SK-N-SH (cell line): ENCODE measurements at places on chromosomes 16 and 17.
A peak's percentile ranks its signal among the peaks of the same experiment; 100 is the strongest.

GRCh38 chr17:29157310-29157709, 22.9 kb downstream of the MYO18A start:
- no peak for DNase-seq

- DNase-seq: no peak
Measured at GRCh38 chr17:6067060-6067459, 3.1 kb upstream of the WSCD1 start.

GRCh38 chr16:66899310-66899944, 19.1 kb downstream of the PDP2 start:
- DNase-seq: peak; percentile 18

- no peak for DNase-seq
Measured at GRCh38 chr17:48439875-48440505, 10.0 kb upstream of the SKAP1 start.

GRCh38 chr17:32558997-32559650, 72.3 kb downstream of the CDK5R1 start:
- peak; percentile 32 for DNase-seq

GRCh38 chr17:6642592-6642991, 1.7 kb downstream of the TXNDC17 start:
- DNase-seq: no peak

DNA sequence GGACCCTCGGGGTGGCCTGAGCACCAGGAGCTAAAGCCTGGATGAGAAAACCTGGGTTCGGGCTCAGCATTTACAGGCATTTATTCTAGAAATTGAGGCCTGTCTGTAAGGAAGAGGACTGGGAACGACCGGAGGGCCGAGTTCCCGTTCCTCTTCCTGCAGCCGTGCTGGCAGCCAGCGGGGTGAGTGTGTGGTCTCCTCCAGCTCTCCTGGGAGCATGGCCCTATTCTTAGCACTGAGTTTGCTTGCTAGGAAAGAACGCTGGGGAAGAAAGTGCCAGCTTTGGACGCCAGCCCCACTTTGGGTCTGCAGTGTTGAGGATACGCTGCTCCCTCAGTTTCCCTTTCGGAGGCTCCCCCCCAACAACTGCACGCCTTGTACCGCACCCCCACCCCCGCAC, 49.6 kb downstream of the MGAT5B start:
- DNase-seq: no peak

DNA sequence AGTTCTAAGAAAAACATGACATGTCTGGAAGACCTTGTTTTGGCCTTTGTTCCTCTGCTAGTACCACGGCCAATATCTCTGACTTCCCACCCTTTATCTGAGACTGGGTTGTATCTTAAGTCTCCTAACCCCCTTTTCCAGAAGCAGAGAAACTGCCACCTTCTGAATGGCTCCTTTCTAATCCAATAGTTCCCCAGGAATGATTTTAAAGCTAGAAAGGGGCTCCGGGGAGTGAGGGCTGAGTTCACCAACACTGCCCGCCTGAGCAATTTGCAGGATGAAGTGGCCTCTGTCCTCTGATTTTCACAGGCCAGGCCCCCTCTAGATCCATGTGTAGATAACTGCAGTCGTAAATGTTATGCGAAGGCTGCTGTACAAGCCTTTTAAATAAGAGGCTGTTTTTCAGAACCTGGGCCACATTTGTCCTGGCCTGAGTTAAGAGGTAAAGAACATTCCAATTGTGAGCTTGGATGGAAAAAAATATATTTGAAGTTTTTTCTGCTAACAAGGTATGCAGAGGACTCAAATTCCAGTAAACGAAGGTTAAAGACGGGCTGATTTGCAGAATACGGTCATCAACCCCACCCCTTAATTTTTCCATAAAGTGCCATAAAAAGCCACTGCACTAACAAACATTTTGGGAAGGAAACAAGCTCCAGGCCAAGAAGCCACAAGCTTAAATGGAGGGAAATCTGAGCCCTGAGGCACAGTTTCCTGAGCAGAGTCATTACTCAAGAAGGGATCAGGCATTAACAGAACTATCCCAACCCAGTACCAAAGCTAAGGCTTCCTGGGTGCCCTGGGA, 117.0 kb upstream of the MAF start:
- DNase-seq: peak; percentile 62

DNA sequence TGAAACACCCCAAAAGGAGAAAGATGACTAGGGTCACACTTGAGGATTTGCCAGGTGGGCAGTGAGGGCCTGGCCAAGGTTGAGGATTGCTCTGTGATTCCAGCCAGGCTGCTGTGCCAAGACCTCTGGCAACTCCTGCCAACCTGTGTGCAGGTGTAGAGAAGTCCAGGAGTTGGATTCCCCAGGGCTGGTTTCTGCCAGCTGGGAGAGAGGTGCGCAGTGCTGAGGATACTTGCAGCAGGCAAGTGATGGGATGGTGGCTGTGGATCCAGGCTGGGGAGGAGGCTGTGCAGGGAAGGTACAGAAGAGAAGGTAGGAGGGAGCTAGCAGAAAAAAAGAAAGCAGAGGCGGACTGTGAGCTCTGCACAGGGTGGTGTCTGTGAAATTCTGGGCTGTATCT, 6.6 kb downstream of the RIPOR1 start:
- DNase-seq: no peak

DNA sequence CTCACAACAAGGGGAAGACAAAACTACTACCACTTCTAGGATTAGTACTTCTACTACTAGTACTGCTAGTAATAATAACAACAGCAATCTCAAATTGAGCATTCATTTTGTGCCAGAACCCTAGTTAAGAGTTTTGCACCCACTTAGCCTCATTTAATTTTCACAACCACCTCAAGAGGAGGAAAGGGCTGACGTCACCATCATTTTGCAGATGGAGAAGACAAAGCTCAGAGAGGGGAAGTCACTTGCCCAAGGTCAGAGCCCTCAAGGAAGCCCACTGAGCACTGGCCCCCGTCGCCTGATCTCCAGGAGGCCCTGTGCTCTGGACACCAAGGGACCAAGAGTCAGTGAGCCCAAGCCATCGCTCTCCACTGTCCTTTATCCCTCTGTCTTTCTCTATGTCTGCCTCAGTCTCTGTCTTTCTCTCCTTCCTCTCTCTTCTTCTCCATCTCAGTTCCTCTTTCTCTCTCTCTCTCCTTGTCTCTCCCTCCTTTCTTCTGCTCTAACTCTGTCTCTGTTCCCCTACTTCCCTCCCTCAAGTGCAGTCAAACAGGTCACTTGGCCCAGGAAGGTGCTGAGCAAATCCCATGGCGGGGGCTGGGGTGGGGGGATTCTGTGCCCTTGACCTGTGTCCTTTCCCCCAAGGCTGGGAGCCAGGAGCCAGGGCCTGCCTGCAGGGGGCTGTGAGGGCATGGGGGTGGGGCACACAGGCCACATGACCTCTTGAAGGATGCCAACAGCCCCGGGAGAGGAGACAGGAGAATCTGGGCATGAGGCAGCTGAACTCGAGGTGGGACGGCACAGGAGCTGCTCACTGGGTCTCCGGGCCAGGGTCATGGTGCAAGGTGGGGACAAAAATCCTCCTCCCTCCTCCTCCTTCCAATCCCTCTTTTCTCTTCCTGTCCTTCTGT, 11.2 kb upstream of the NGFR start:
- DNase-seq: no peak

GRCh38 chr16:50021544-50021943, 3.5 kb upstream of the CNEP1R1 start:
- no peak for DNase-seq

DNA sequence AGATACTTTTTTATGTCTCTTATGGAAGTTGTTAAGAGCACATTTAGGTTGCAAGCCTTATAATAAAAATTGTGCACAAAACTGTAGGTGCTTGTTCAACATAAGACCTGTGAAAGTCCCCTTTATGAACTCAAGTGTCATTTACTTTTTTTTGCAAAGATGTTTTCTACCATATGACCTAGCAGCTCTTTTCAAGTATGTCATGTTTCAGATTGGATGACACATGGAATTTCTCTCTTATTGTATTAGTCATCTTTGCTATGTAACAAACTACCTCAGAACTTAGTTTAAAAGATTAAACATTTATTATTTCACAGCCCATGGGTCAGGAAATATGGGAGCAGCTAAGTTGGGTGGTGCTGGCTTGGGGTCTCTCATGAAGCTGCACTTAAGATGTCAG, 57.9 kb downstream of the PHKB start:
- DNase-seq: no peak

DNA sequence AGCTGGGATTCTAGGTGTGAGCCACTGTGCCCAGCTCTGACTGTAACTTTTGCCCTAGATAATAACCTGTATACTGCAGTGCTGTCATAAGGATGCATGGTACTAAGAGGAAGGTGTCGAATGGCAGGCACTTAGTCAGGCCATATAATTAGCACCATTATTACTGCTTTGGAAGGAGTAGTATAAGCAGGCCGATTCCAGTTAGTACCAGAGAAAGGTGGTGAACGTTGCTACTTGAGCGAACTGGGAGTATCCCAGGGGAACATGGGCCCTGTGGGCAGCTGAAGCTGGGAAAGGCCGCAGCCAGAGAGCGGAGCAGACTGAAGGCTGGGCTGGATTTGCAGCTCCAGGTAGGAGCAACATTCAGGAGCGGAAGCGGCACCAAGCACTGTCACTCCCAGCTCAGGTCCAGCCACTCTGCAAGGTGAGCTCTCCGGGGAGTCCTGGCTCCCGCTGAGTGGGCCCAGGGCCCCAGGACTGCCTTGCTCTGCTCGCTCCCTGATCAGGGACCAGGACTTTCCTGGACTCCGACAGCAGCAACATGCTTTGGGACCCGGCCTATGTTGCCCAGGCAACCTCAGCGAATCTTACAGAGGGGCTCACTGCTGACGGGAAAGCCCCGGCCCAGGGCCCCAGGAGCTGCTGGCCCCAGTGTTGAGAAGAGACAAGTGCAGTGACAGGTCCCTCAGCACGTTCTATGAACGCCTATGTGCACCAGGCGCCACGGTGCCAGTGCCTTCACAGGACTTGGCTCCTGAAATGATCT, 28.6 kb downstream of the C16orf74 start:
- DNase-seq: no peak

DNA sequence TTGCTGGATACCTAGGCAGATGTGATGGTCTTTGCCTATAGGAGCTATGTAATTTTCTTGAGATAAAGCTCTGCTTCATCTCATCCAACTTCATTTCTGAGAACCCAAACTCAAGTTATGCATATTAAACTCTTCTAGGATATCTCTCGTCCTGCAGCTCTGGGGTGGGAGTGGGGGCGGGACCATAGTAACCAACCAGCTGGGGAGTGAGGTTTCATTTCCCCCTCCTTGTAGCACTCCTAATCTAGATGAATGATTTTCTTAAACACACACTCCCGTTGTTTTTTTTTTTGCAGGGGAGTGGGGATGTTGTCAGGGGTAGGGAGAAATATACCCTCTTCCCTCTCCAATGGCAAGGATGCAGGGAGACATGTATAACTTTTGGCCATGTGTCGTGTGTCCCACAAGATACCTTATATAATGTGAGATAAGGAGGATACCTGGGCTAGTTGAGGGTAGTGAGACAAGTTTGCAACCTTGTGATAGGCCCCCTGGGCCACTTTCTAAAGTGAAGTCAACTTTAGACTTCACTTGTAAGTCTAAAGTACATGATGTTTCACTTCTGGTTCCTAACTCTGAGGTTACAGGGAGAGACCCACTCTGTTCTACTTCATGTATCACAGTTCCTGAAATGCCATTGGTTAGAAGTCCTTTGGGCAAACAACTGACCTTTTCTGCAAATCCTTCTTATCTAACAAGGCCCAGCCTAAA, 10.5 kb upstream of the HEATR6 start:
- DNase-seq: no peak

GRCh38 chr17:18257982-18258355, 569 bp downstream of the FLII start:
- peak; percentile 93 for DNase-seq

GRCh38 chr17:39400547-39401411, 647 bp downstream of the FBXL20 start:
- peak; percentile 17 for DNase-seq

DNA sequence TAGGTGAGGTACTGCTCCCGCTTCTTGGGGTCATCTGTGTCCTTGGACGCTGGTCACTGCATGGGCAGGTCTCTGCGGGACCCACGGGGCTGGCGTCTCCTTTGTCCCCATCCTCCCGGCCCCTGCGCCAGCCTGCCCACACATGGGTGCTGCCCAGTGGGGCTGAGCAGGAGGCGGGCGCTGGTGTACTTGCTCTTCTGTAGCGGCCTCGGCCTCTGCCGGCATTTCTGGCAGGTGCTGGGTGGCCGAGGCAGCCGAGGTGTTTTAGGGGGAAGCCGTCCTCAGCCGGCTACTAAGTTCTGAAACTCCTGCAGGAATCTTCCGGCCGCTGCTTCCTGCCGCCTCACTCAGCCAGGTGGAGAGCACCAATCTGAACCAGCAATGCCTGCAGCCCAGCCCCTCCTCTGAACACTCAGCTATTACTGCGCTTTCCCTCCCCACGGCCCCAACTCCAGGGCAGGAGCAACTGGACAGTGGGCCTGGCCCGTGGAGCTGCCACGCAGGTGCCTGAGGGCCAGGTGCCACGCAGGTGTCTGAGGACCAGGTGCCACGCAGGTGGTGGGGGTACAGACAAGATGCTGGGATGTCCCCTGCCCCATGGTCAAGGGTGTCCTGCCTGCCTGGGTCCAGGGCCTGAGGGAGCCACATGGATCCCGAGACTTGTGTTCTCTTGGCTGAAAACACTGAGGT, 10.0 kb downstream of the DECR2 start:
- DNase-seq: no peak

GRCh38 chr17:82314727-82315605, 2.4 kb downstream of the CD7 start:
- no peak for DNase-seq

- no peak for DNase-seq
Measured at GRCh38 chr17:35003778-35004177, 23.5 kb downstream of the LIG3 start.

GRCh38 chr17:59695945-59696681, 11.1 kb downstream of the PTRH2 start:
- DNase-seq: no peak

- DNase-seq: no peak
Measured at GRCh38 chr17:56096026-56096810, 57.1 kb upstream of the ANKFN1 start.

- no peak for DNase-seq
Measured at GRCh38 chr17:35791681-35792350, 3.6 kb downstream of the MMP28 start.

DNA sequence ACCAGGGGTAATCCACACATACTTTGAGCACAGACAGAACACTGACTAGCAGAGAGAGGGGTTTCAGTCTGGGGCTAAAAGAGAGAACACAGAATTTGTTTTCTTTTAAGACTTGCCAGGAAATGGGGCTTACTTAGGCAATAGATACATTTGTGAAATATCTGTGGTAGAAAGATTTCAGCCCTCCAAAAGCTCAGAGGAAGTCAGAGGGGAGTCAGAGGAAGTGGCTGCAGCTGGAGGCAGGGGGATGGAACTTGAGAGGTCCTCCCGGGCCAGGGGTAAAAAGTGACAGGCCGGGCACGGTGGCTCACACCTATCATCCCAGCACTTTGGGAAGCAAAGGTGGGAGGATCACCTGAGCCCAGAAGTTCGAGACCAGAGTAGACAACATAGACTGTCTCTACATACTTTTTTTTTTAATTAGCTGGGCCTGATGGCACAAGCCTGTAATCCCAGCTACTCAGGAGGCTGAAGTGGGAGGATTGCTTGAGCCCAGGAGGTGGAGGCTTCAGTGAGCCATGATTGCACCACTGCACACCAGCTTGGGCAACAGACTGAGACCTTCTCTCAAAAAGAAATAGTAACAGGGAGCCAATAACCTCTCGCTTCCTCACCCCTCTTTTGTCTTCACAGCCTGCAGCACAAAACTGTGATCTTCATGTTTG, 49.9 kb downstream of the NLRC5 start:
- no peak for DNase-seq
